ENCODE measurements at places on chromosomes 2 and 18.

DNA sequence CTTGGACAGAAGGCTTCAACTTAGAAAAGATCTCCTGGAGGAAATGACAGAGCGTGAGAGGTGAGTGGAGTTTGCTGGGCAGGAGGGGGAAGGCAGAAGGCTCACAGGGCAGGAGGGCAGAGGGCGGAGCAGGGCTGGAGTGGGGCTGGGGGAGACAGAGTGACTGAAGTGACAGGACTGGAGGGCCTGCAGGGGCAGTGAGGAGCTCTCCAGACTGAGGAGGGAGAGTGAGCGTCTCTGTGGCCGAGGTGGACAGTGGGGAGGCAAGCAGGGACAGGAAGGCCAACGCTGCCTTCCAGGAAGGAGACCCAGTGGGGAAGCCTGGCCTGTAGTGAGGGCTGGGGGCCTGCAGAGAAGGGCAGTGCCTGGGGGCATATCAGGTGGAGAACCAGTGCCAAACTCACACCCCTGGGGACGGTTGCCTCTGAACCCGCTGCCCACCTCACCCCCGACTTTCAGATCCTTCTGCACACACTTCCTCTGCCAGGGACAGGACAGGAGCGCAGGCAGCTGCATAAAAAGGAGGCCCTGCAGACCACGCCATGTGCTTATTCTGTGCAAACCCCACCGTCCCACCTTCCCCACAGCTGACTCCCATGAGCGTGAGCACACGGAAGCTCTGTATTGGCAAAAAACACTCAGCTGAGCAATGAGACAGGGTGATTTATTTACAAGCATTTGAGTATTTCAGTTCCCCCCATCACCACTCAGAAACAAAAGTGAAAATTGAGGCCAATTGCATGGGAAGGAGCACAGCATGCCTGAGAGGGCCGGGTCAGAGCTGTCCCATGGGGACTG, 244.3 kb downstream of the FAM210A start:
- no peak overlapping the region for H3K4me3 ChIP-seq
- no peaks in the 10 kb centered on the region for H3K4me1 ChIP-seq
- no peak for DNase-seq
- no peaks in the 10 kb centered on the region for H3K36me3 ChIP-seq
- no peak overlapping the region for H3K27ac ChIP-seq

DNA sequence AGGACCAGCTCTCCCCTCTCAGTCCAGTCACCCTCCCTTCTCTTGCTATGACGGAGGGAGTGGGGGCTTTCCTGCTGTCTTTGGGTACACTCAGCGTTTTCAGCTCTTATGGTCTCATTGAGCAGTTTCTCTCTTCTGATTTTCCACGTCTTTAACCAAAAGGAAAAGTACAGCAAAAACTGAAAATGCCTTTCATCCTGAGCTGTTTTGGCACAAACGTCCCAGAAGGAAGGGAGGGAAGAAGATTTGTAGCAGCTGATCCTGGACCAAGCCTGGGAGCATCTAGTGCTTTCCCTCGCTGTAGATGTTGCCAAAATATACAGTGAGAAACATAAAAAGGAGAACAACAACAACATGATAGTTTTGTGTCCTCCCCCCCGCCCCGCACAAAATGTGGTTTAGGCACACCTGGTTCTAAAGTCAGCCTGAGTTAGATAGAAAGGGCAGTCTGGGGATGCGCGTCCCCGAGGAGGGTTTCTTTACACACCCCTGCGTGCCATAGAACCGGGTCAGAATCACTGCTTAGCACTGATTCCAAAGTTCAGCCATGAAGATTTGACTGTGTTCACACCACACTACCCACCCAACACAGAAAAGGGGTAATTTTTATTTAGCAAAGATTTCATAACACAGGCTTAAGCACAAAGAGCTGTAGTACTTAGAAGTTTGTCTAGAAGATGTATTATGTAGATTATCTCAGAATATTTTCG, 53.4 kb downstream of the SLC40A1 start:
- H3K27me3 ChIP-seq: no peaks in the 10 kb centered on the region
- no peaks in the 10 kb centered on the region for H3K36me3 ChIP-seq
- H3K4me3 ChIP-seq: no peak overlapping the region
- no peak for DNase-seq

DNA sequence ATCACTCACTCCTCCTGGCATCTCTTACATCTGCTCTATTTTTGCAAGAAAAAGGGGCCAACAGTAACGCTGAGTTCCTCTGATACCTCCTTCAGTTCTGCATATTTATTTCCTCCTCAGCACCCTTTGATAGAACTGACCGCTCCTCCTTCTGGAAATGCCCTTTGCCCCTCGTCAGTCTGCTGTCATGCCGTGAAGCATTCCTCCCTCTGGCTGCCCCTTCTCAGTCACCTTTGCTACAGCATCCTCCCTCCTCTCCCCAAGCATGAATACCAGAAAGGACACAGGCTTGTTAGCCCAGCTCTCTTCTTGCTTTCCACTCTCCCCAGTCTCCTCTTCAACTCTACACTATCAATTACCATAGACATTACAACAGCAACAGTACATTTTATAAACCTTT, 135.4 kb downstream of the NBAS start:
- H3K36me3 ChIP-seq: peaks cover 22% of the 10 kb centered on the region
- no peak overlapping the region for H3K27ac ChIP-seq
- H3K4me1 ChIP-seq: no peaks in the 10 kb centered on the region
- DNase-seq: no peak
- no peaks in the 10 kb centered on the region for H3K27me3 ChIP-seq

DNA sequence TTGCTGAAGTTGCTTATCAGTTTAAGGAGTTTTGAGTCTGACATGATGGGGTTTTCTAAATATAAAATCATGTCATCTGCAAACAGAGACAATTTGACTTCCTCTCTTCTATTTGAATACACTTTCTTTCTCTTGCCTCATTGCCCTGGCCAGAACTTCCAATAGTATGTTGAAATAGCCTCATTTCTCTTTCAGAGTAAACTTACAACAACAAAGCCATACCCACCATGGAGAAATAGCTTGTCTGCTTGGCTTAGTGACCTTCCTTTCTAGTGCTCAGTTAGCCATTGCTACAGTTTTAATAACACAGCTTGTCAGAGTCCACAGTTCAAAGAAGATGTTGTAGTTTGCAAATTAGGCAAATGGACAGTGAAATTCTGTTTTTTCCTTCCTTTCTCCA, 228.0 kb downstream of the ETAA1 start:
- no peak overlapping the region for H3K4me3 ChIP-seq
- no peak for DNase-seq
- H3K36me3 ChIP-seq: no peaks in the 10 kb centered on the region
- peaks cover 6% of the 10 kb centered on the region for H3K4me1 ChIP-seq
- peak overlapping the region; percentile 62 for H3K27ac ChIP-seq
- H3K27me3 ChIP-seq: no peaks in the 10 kb centered on the region

- H3K27ac ChIP-seq: peak overlapping the region; percentile 73
- H3K4me3 ChIP-seq: no peak overlapping the region
- H3K36me3 ChIP-seq: no peaks in the 10 kb centered on the region
- DNase-seq: no peak
- no peaks in the 10 kb centered on the region for H3K4me1 ChIP-seq
- H3K27me3 ChIP-seq: no peaks in the 10 kb centered on the region
These were observed 17.8 kb upstream of the KLF7 start for GRCh38 chr2:207183506-207183905.

DNA sequence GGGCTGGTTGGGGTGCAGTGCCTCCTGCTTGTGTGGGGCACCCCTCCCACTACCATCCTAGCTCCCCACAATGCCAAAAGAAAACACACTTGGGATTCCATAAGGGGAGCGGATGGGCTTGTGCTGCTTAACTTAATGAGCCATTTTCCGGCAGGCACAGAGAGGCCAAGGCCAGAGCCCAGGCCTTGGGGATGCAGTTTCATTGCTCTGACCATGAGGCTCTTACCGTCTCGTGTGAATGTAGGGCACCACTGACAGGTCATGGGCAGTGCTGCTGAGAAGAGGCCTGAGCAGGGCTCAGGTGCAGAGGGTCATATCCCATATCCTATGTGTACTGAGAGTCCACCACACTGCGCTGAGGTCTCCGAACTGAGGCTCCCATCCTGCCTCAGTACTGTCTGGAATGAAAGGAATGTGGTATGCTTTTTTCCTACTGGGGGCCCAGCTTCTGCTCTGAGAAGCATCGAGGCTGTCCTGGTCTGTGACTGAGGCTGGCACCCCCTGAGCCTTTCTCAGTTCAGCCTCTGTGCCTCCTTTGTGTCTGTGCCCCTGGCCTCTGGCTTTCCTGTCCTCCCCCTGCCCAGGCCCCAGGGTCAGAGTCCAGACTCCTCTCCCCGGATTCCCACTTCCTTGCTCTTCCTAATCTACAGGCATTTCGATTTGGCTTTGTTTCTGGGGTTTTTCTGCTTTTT, 45.2 kb upstream of the MAPRE3 start:
- H3K36me3 ChIP-seq: no peaks in the 10 kb centered on the region
- H3K27me3 ChIP-seq: peaks cover 9% of the 10 kb centered on the region
- no peak overlapping the region for H3K4me3 ChIP-seq
- no peak for DNase-seq

DNA sequence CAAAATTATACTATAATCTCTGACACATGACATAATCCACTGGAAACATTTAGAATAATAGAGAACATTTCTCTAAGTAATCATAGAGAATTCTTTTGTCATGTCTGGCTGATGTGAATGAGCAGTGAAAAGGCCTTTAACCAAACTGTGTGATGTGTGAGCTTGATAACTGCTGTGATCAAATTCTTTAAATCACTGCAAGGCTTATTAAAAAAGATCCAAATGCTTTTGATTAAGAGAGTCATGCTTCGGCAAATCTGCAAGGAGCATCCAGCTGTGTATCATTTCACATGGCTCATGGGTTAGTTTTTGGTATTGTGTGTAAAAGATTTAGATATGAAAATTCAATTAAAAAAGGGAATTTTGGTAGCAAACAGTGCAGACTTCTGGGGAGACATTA, 58.6 kb upstream of the TFPI start:
- H3K27me3 ChIP-seq: no peaks in the 10 kb centered on the region
- no peak for DNase-seq
- H3K4me1 ChIP-seq: no peaks in the 10 kb centered on the region
- H3K36me3 ChIP-seq: no peaks in the 10 kb centered on the region
- H3K27ac ChIP-seq: no peak overlapping the region
- no peak overlapping the region for H3K4me3 ChIP-seq

DNA sequence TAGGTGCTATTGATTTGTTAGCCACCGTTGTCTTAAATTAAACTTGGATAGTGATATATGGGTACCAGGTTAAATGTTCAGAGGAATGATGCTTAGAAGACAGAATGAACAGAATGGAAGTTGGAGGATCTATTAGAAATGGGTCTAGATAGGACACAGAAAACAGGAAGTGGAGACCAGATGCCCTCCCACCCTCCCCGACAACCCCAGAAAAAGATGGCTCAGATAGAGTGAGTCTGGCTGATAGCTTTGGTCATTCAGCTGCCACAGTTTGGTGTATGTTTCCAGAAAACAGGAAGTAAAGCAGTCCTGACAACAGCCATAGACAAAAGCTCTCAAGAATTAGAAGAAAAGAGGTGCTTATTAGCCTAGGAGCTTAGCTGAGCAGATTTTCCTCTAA, 71.5 kb upstream of the DSG1 start:
- no peak overlapping the region for H3K27ac ChIP-seq
- no peaks in the 10 kb centered on the region for H3K4me1 ChIP-seq
- no peak for DNase-seq
- peaks cover 7% of the 10 kb centered on the region for H3K27me3 ChIP-seq
- no peaks in the 10 kb centered on the region for H3K36me3 ChIP-seq

GRCh38 chr2:109448207-109448606, 165.6 kb downstream of the SEPTIN10 start:
- H3K36me3 ChIP-seq: peaks cover 20% of the 10 kb centered on the region
- no peak overlapping the region for H3K4me3 ChIP-seq
- H3K4me1 ChIP-seq: peaks cover 13% of the 10 kb centered on the region
- H3K27ac ChIP-seq: peak overlapping the region; percentile 79
- no peak for DNase-seq
- no peaks in the 10 kb centered on the region for H3K27me3 ChIP-seq

DNA sequence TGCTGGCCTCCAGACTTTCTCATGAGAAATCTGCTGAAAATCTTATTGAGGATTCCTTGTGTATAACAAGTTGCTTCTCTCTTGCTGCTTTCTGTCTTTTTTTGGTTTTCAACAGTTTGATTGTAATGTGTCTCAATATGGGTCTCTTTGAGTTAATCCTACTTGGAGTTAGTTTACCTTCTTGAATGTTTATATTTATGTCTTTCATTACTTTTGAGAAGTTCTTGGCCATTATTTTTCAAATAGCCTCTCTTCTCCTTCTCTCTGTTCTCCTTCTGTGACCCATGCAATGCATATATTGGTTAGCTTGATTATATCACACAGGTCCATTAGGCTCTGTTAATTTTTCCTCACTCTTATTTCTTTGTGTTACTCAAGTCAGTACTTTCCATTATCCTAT, 67.4 kb upstream of the ADAM23 start:
- no peak overlapping the region for H3K27ac ChIP-seq
- no peaks in the 10 kb centered on the region for H3K4me1 ChIP-seq
- no peaks in the 10 kb centered on the region for H3K27me3 ChIP-seq
- DNase-seq: no peak

GRCh38 chr2:205898744-205899143, 187.2 kb downstream of the INO80D start:
- no peak overlapping the region for H3K27ac ChIP-seq
- H3K36me3 ChIP-seq: no peaks in the 10 kb centered on the region
- peaks cover 29% of the 10 kb centered on the region for H3K4me1 ChIP-seq
- no peaks in the 10 kb centered on the region for H3K27me3 ChIP-seq
- no peak overlapping the region for H3K4me3 ChIP-seq

- no peak overlapping the region for H3K4me3 ChIP-seq
- H3K27ac ChIP-seq: no peak overlapping the region
These were observed 262.9 kb downstream of the RDH14 start for GRCh38 chr2:18297534-18298058.

DNA sequence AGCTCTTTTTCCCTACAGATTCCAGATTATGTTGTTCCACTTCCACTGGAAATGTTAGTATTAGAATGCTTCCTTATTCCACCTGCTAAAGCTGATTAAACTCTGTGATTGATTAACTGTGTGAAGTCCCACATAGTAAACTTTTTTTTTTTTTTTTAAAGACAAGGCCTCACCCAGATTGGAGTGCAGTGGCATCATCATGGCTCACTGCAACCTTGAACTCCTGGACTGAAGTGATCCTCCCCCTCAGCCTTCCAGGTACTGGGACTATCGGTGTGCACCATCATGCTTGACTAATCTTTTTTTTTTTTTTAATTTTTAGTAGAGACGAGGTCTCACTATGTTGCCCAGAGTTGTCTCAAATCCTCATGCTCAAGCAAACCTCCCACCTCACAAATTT, 108.5 kb upstream of the RBMS1 start:
- H3K4me3 ChIP-seq: no peak overlapping the region
- H3K4me1 ChIP-seq: no peaks in the 10 kb centered on the region
- no peak for DNase-seq
- H3K27ac ChIP-seq: no peak overlapping the region
- no peaks in the 10 kb centered on the region for H3K27me3 ChIP-seq
- no peaks in the 10 kb centered on the region for H3K36me3 ChIP-seq

- no peaks in the 10 kb centered on the region for H3K4me1 ChIP-seq
- no peak overlapping the region for H3K4me3 ChIP-seq
- no peaks in the 10 kb centered on the region for H3K27me3 ChIP-seq
- no peak overlapping the region for H3K27ac ChIP-seq
These were observed 57.0 kb upstream of the SCN1A start for GRCh38 chr2:166184789-166185188.

Measured in SK-N-SH (cell line).